GM18507 (cell line): ENCODE measurements at places on chromosomes 6 and 20.

GRCh38 chr20:43537921-43538877, 20.6 kb upstream of the SGK2 start:
- no peak for DNase-seq

DNA sequence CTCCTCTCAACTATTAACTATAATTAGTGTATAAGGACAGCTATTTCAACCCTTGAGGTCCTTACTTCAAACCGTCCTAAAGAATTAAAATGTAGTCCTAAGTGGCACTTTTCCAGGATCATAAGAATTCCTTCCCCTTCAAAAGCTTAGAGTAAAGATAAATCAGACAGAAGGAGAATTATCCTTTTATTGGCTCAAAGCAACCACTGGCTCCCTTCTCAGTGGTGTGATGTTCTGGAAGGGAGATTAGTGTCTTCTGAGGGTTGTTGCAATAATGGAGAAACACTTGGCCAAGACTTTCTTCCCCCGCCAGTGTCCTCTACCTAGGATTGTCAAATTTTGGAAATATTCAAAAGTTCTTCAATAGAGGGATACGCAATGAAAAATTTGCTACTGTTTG, 89.1 kb upstream of the PLEKHG1 start:
- no peak for DNase-seq

DNA sequence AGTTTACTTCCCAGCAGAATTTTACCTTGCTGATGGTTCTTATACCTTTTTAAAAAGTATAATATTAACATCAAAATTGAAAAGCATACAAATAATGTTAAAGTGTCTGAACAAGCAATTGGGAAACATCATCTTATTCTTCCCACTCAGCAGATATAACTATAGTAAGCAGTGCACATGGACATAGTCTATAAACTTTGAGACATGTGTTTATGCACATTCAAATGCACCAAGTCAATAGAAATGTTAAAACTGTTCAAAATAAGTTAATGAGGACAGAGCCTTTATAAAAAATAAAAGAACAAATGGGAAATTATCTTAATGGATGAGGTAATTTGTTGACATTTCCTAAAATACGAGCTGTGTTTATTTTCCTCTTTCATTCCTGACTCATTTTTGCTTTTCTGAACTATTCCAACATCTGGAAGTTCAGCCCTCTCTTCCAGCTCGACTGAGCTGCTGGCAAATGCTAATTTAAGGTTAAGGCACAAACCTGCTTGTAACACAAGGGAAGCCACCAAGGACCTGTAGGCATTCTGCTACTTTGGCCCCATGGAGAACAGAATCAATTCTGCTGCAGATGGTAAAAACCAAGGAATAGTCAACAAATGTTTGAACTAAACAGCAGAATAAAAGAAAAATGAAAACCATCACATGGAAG, 110.3 kb upstream of the MAP3K4 start:
- no peak for DNase-seq

DNA sequence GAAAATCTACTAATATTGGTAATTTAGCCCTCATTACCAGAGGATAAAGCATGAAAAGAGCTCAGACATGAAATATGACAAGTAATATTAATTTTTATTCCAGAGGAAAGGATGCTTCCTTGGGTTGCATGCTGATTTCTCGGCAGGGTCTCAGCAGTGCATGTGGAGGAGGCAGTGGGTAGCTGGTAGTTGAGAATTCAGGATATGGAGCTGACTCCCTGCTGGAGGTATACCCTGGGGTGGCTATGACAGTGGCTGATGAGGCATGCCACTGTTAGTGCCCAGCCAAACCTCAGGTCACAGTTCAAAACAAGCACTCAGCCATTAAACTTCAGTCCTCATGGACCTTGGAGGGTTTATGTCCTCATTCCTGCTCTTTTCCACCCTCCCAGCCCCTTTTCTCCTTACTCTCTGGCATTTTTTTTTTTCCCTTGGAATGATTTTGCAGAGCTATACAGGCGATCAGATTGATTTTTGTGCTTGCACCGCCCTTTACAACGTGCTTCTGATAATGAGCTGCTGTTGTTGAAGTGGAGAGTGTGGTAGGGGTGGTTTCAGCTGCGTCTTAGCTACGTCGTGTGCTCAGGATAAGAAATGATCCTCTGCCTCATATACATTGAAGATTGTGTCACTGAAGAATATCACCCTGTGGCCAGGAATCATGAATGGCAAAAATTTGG, 761.9 kb upstream of the MMS22L start:
- DNase-seq, result no peak

- no peak for DNase-seq
Measured at GRCh38 chr20:60579941-60580515, 621.8 kb downstream of the CDH26 start.

GRCh38 chr6:169620171-169621130, 81.4 kb downstream of the WDR27 start:
- no peak for DNase-seq

GRCh38 chr6:52362443-52363227, 684 bp downstream of the PAQR8 start:
- DNase-seq, result no peak

DNA sequence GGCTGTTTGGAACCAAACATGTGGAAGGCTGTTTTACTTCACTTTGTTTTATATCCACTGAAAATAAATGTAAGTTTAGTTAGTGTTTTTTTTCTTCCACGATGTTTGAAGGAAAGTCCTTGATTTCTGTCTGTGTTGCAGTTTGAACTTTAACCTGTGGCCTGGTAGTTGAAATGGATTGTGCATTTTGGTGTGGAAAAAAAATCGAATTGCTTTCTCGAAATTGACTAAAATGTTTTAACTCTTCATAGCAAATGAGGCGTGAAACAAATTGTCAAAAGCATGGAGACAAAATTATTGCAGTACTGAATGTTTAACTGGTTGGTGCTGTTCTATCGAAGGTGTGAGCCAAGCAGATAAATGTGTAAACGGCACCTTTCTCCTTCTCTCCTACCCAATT, 24.5 kb downstream of the ARID1B start:
- no peak for DNase-seq

- DNase-seq, result no peak
Measured at GRCh38 chr6:83883240-83883639, 23.8 kb downstream of the CYB5R4 start.
